ENCODE measurements at places on chromosomes 2 and 18. TPM values are rescaled to one million over a fixed set of nuclear protein-coding genes. Genes with fewer than 3 reads are reported as not detected.

INHA gene
- 0.33 TPM for total RNA-seq

SELENOI gene
- 12.6 TPM for total RNA-seq

DYSF gene
- total RNA-seq, result 0.15 TPM

DYNC1I2 gene
- 102 TPM for total RNA-seq

ATP5F1A gene
- 696 TPM for total RNA-seq

EFEMP1 gene
- 627 TPM for total RNA-seq

Measured in smooth muscle cell of trachea (primary cell).